CD4-positive, alpha-beta T cell (primary cell): ENCODE measurements at places on chromosomes 3 and 15.

DNA sequence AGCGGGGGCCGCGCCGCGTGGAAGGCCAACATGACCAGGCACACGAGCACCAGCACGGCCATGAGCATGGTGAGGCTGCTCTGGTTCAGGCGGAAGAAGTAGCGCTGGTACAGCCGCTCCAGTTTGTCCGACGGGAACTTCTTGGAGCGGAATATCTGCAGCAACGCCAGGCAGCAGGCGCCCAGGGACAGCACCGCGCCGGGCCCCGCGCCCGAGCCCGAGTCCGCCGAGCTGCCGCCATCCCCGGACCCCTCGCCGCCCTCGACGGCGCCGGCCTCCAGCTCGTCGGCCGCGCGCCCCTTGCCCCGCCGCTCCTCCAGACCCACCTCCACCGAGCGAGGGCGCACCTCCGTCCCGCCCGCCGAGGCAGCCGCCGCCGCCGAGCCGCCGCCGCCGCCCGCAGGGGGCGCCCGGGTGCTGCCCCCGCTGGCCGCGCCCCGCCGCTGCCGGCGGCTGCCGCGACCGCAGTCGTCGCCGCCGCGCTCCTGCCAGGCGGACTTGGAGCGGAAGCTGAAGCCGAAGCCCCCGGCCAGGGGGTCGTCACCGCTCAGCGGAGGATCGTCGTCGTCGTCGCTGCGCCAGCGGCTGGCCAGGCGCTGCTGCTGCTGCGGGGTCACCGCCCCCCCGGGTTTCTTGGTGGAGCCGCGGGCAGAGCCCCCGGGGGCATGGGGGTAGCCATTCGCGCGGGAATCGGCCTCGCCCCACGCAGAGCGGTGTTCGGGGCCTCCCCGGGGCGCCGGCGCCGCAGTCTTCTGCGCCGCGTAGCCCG, 957 bp downstream of the ADCY5 start:
- peak; percentile 11 for DNase-seq

DNA sequence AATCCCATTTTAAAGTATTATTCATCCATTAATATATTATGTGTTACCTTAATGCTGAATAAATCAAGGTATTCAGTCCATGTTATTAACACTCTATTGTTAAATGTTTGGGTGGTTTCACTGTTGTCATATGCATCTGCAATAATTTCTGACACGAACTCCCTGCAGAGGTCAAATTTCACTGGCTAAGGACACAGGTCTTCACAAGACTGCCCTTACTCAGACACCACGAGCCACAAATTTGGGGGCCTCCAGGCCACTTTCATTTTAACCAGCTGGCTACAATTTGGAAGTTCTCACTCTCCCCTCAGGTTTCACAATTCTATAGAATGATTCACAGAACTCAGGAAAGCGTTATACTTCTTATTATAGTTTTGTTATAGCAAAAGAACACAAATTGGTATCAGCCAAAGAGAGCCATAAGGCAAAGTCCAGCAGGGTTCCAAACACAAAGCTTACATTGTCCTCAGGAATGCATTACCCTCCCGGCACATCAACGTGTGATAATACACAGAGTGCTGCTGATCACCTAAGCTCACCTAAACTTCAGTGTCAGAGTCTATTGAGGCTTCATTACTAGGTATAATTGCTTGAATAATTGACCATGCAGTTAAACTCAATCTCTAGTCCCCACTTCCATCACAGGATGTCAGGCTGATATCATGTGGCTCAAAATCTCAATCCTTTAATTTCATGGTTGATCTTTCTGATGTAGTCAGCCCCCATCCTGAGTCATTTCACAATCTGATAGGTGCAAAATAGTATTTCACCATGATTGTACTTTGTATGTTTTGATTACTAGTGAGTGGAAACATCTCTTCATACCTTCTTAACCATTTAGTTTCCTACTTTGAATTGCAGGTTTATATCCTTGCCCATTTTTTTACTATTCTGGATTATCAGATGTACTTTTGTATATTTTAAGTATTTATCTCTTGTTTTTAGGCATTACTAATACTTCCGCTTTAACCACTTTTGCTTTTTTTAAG, 441.4 kb upstream of the AGTR1 start:
- DNase-seq = no peak

DNA sequence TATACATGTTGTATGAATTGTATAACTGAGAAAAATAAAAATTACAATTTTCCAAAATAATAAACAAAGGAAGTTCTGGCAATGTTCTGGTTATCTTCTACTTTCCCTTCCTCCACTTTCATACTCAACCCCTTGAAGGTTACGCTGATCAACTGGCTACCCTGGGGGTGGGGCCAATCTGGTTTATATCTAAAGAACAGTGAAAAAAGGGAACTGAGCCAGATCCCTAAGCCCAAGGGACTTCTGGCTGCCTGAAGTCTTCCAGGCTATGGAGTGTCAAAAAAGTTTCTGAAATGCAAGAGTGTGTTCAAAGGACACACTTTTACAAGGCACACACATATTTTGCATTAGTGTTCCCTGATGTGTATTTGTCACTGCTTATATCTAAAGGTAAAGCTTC, 591.9 kb downstream of the ROBO1 start:
- no peak for DNase-seq

DNA sequence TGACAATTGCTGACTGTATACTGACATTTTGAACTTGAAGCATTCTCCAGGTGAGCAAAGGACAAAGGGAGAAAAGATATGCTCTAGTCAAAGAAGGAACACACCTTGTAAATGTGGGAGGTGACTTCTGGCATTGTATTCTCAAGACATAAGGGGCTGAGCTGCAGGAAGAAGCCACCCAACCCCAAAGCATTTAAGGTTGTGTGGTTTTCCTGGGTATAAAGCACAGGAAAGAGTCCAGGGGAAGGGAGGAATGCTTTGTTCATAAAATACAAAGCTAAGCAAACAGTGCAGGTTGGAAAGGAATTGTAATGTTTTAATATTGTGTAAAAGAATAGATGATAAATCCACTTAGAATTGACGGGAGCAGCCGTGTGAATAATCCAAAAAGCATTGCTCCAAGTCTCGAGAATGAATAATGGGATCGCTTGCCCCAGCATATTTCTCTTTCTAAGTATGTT, 102.4 kb upstream of the LRIG1 start:
- DNase-seq = no peak

DNA sequence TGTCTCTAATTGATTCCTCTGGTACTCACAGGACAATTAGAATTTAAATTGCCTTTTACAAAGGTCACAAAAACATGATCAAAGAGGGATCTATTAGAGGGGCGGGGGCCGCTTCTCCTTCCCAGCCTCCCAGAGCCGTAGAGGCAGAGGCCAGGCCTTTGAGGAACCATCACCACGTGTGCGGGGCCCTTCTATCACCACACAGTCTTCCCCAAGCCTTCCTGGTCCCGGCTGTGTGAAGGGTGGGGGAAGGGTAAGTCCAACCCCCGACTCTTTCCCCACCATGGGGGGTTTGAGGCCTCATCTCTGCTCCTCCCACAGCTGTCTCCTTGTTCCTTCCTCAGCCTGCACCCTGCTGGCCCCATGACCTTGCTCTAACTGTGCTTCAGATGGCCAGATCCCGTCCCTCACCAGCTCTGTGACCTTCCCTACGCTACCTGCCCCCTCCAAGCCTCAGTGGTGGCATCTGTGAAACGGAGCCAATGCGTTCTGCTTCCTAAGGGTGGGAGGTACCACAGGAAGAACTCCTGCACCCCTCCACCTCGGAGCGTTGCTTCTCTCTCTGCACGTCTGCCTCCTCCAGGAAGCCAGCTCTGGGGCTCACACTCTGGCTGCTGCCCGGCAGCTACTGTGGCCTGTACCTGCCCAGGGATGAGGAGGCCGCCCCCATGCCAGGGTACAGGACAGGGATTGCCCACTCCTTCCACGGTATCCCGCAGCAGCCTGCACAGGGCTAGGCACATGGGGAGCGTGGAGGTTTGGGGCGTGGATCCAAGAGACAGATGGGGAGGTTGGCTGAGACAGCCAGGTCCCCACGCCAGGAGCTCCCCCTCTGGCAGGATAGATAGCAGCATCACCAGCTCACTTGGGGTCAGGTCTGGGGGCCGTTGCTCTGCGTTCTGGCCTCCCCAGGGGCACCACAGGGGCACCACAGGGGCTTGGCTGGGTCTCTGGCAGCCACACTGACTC, 83.8 kb downstream of the LINGO1 start:
- DNase-seq = no peak

GRCh38 chr15:72117486-72118016, 399 bp downstream of the MYO9A start:
- peak; percentile 77 for DNase-seq

DNA sequence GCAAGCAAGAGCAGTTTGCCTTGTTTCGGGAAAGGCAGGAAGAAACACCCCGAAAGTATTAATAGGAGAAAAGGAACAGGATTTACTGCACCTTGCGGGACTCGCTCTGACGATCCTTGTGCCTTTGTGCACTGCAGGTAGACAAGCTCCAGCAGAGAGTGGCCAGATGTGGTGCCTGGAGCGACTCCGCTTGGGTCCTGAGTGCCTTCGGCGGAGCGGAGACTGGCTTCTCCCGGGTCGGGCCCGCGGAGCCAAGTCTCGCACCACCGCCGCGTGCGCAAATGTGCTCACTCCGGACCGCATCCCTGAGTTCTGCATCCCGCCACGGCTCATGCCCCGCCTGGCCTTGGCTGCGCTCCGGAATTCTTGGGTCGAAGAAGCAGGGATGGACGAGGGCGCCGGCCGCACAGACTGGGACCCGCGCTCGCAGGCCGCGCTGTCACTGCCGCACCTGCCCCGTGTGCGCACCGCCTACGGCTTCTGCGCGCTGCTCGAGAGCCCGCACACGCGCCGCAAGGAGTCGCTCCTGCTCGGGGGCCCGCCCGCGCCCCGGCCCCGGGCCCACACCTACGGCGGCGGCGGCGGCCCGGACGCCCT, 769 bp downstream of the C2CD4A start:
- peak; percentile 3 for DNase-seq

GRCh38 chr15:31235311-31236183, 91.1 kb upstream of the KLF13 start:
- no peak for DNase-seq

DNA sequence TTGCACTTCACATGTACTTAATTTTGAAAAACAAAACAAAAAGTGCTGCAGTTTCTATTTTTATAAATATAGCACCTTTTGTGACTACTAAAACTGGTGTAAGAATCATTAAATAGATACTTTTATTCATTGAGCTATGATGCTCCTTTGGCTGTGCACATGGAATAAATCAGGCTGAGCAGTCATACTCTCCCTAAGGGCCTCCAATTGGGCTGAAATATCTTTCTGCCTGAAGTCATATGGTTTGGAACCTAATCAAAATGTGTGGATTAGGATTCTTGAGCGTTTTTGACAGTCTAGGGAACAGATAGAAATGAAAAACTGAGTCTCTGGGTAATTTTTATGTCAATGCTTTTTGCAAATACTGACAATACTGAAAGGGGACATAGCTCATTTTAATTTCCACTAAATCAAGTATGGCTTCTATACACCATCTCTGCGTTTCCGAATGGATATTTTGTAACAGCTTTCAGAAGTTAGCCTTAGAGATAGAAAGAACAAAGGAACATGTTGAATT, 392.2 kb upstream of the ROBO1 start:
- no peak for DNase-seq

GRCh38 chr3:168094580-168094876, 1.2 kb downstream of the GOLIM4 start:
- DNase-seq = no peak

- no peak for DNase-seq
These were observed 18.9 kb downstream of the GBE1 start for GRCh38 chr3:81742581-81742980.

DNA sequence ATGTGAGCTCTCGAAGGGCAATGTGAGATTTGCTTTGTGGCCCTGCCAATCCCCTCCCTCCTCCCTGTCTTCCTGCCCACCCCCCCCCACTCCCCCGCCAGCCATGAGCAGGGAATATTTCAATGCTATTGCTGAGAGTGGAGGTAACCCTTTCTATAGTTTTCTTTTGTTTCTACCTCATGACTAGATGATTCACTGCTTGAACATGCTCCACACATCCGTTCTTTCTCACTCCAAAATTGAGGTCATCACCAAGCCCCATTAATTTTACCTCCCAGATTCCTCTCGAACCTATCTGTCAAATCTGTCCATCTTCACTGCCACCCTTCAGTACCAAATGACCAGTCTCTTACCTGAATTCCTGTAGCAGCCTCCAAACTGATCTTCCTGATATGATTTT, 12.2 kb downstream of the ZNF774 start:
- DNase-seq = no peak

DNA sequence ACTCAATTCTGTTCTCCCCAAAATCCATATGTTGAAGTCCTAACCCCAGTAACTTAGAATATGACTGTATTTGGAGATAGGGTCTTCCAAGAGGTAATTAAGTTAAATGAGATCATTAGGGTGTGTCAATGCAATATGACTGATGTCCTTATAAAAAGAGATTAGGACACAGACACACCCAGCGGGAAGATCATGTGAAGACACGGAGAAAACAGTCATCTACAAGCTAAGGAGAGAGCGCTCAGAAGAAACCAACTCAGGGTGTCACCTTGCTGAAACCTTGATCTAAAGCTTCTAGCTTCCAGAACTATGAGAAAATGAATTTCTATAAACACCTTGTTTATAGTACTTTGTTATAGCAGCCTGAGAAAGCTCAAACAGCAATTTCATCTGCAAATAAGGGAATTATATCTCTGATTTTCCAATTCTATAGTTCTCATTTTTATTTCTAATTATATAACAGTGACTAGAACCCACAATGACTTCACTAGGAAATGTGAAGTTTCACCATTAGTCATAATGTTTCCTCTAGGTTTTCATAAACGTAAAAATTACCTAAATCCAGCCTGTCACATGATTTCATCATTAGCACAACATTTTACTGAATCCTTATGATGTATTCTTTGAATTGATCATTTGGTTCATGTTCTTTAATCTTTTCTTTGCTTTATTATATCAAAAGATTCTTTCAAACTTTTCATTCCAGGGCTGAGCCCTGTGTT, 459.1 kb upstream of the MDFIC2 start:
- DNase-seq = no peak

- no peak for DNase-seq
These were observed 183.8 kb downstream of the NEK10 start for GRCh38 chr3:27185231-27185989.

DNA sequence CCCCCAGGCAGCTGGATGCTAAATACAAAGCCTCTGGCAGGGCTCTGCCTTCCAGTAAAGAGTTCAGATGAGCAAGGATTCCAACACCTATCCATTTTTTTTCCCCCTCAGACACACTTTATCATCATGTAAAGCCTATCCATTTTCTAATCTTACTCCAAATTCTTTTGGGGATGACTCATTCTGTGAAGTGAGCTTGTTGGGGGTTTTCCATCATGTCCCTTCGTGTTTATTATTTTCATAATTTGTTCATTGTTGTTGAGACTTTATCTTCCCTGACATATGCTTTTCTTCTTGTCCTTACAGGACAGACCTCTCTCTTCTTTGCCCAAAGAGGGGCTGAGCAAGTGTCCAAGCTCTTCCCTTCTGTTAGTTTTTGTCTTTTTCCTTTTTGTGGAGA, 34.7 kb upstream of the SH3BP5 start:
- DNase-seq = no peak

- DNase-seq = no peak
These were observed 187.9 kb downstream of the GHSR start for GRCh38 chr3:172260381-172260780.

DNA sequence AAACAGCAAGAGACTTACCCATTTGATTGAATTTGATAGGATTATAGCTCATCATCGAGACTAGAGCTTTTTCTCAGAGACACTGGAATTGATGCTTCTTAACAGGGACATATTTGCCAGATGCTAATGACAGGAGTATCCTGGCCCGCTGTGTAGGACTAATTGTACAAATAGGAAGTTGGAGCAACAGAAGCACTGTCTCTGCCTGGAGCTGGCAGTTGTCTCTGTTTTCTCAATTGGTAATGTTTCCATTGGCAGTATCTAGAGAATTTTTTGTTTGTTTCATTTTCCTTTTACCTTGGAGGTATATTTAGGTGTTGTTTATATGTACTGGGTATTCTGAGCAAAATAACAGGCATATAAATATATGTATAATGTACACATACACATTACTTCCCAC, 8.9 kb upstream of the PCOLCE2 start:
- DNase-seq = no peak
